HCT116 (cell line): ENCODE measurements at places on chromosomes 7 and 10.

DNA sequence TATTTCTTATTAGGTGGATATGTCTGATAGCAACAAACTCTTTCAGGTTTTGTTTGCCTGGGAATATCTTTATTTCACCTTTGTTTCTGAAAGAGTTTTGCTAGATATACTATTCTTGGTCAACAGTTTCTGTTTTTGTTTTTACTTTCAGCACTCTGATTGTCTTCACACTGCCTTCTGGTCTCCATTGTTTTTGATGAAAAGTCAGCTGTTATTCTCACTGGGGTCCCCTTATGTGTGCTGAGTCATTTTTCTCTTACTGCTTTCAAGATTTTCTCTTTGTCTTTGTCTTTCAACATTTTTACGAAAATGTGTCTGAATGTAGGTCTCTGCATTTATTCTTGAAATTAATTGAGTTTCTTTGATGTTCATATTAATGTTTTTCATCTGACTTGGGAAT, 15.2 kb upstream of the RASSF4 start:
- DNase-seq: no peak

- no peak for DNase-seq
Observed at GRCh38 chr7:4045975-4046374, 636.1 kb upstream of the FOXK1 start.

GRCh38 chr7:117076426-117076943, 123.2 kb downstream of the ST7 start:
- no peak for DNase-seq

DNA sequence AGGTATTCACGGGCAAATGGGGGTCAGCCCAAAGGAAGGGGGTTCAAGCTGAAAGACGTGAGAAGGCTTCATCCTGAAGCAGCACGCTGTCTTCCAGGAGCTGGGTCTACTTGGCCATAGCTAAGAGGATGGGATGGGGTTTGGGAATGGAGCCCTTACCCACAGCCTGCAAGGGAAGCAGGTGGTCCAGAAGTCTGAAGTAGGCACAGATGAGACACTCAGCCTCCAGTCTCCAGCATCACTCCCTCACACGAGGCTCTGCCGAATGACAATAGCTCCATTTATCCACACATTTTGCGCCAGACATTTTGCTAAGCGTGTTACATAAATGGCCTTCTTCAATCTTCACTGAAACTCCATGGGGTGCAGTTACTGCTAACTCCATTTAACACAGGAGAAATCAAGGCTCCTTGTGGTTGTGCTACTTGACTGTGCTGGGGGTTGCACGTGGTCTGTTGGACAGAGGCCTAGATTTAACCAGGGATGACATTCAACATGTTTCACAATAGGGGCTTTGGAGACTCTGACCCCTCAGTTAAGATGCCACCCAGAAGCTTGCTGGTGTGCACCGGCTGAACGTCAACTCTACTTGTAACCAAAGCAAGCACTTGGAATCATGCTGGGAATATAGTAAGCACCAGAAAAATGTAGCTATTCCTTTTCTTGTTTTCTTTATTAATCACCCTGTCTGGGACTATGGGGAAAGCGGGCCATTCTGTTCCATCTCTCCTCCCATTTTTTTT, 85.3 kb downstream of the FAM241B start:
- no peak for DNase-seq

DNA sequence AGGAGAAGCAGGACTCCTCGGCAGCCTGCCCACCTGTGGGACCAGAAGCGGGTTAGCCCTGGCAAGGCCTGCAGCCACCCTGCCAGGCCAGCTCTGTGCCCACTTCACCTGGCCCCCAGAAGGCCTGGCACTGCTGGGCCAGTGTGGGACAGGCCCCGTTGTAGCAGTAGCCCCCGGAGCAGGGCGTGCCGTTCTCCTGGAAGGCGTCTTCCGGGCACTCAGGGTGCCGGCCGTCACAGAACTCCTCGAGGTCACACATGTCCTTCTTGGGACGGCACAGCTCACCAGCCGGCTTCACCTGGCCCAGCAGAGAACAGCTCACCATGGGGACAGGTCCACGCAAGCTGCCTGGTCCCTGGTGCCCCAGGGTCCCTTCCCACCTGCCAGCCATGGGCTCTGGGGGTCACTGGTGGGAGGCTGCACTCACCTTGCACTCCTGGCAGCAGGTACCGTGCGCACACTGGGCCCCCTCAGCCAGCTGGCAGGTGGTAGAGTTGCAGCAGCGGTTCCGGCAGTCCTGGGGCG, 5.8 kb downstream of the ADAM8 start:
- no peak for DNase-seq

DNA sequence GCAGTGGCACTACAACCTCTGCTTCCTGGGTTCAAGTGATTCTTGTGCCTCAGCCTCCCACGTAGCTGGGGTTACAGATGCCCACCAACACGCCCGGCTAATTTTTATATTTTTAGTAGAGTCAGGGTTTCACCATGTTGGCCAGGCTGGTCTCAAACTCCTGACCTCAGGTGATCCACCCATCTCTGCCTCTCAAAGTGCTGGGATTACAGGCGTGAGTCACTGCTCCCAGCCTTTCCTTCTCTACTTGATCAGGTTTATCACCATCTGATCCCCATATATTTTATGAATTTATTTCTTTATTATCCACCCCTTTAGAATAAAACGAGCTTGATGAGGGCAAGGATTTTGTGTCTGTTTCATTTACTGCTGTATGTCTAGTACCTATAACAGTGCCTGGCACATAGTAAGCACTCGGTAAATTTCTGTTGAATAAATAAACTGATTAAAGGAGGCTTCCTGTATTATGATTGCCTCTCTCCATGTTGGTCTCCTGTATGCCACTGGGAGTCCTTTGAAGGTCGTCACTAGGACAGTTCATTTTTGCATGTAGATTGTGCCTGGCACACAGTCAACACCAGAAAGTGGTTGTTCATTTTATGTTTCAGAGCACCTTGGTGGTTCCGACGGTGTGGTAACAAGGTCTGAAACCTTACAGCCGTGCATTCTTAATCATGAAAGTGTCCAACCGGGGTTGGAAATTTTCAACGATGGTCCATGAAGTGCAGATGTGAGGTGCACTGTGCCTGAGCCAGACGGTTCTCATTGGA, 9.6 kb upstream of the EIF3A start:
- no peak for DNase-seq

DNA sequence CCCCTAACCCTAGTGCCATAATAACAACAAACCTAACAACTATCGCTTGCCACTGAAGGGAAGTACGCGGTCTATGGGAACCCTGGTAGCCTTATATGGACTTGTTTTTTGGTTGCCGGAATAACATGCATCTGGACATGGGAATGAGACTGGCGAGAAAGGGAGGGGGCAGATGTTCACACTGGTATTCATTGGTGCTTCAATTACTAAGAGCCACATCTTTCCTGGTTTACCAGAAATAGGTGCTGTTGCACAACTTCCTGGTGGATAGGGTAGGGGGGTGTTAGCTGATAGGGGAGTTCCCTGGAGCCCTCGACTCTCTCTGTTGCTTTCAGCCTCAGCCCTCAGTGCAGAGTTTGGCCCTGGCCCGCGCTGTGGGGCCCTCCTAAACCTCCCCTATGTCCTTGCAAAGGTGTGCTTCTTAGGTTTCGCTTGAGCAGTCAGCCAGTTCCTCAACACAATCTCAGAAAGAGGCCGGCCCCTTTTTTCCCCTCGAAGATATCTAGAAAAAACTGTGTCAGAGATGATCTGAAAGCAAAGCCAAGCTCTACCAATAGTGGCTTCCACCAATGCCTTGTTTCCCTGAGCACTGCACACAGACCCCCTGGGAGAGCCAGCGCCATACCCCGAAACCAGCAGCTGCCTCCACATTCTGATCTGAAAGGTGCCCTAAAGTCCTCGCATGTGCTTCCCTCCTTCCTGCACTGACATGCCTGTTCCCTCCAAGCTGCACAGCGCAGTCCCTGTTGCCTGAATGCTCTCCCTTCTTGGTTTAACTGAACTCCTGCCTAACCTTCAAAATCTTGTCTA, 13.5 kb downstream of the TBXAS1 start:
- DNase-seq: no peak

GRCh38 chr10:15163253-15163828, 5.2 kb downstream of the NMT2 start:
- DNase-seq: no peak

- no peak for DNase-seq
Observed at GRCh38 chr10:74178042-74178791, 27.2 kb downstream of the ADK start.

DNA sequence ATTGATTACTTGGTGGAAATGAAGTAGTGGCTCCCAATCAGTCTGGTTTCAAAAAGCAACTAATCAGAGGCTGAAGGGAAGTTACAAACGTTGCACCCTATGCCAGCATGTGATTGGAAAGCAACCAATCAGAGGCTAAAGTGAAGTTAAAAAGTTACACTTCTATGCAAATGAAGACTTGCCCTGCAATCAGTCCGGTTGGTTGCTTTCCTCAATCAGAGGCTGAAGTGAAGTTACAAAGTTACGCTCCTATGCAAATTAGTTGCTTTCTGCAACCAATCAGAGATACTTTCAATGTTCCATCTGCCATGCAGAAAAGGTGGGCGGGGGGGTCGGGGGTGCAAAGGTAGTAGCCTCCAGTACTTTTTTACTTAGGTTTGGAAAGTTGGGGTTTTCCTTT, 1077.1 kb downstream of the TYW1 start:
- no peak for DNase-seq

GRCh38 chr10:42990016-42990720, 86.7 kb upstream of the RET start:
- DNase-seq: no peak

DNA sequence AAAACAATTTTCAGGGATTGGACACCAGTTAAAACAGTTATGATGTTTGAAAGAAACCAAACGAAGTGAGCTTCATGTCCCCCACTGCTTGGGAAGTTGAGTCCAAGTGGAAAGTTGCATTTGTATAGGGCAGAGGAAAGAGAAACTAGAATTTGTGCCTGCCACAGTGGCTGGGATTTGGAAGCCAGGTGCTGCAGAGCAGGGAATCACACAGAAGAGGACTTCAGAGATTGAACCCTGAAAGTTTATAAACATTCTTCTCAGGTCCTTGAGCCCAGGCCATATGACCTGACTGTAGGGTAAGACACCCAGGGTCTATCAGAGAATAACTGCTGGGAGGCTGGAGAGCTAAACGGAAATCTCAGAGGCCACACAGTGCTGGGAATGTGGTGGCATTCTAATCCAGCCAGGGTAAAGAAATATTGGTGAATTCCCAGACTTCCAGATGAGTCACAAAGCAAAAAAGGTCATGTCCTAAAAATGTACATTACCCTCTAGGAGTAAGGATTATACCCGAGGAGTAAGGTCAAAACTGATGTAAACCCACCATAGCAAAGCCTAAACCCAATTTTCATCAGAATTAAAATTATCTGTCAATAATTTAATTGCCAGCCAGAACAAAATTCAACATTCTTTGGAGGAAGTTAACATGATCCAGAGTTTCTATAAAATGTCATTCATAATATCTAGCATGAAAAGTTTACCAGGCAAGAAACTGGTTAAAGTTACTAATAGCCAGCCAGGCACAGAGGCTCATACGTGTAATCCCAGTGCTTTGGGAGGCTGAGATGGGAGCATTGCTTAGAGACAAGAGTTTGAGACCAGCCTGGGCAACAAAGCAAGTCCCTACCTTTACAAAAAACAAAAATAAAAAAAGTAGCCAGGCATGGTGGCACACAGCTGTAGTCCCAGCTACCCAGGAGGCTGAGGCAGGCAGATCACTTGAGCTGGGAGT, 31.2 kb downstream of the TOMM7 start:
- no peak for DNase-seq

DNA sequence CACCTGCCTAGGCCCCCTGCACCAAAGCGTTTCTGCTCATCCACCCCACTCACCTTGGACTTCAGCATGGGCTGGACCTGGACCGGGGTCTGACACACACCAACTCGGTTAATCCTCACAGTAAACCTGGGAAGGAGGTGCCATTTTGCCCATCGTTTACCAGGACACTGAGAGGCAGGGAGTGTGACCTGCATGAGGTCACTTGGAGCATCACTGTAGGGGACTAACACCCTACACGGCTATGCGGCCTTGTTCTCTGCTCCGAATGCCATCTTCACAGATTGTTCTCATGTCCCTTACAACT, 33.0 kb downstream of the ANKRD16 start:
- no peak for DNase-seq

DNA sequence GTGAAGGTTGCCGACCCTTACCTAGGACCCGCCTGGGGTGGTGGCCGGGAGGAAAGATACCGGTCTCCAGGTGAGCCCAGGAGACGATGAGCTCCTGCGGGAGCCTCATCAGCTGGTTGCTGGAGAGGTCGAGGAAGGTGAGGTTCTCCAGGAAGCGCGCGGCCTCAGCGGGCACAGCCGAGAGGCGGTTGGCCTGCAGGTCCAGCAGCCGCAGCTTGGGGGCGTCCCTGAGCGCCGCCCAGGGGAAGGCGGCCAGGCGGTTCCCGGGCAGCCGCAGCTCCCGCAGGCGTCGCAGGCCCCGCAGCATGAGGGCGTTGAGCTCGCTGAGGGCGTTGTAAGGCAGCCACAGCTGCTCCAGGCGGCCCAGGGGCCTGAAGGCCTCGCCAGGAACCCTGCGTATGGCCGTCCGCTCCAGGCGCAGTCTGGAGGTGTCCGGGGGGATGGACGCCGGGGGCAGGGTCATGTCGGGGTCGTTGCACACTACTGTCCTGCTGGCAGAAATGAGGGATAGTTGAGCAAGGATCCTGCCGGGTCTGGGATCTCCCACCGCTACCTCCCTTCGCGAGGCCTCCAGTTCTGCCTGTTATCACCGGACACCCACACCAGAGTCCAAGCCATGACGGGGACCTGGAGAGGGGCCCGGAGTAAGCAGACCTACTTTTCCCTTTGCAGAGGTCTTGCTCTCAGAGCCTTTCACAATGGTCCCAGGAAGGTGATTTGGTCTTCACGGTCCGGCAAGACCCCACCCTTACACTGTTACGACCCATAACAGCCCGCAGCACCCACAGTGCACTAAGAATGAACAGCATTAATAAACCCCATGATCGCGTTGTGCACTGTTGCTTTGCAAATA, 3.9 kb downstream of the LRIT1 start:
- no peak for DNase-seq

GRCh38 chr7:90858546-90858945, 262.4 kb downstream of the CDK14 start:
- no peak for DNase-seq

DNA sequence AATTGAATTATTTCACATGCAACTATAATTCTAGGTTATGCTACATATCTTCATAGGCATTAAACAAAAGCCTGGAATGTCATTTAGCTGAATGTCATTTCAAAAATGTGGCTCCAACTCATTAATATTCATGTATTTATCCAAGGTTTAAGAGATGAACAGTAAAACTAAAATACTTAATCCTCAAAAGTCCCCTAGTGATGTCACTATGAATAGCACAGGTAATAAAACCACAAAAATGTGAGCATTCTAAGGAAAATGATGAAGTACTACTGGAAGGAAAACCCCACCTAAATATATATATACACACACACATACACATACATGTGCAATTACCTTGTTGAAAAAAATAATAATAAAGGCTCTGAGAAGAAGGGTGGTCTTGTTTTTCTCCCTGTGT, 154.4 kb upstream of the ASAH2 start:
- no peak for DNase-seq

GRCh38 chr7:96995406-96996110, 9.8 kb upstream of the DLX6 start:
- no peak for DNase-seq
